NCI-H1436 treated with DMSO at 0.1 percent for 48 hours (cell line): ENCODE measurements at places on chromosomes 11 and 22.

GRCh38 chr11:23423104-23423503, 562.8 kb upstream of the CCDC179 start:
- no peak for DNase-seq

DNA sequence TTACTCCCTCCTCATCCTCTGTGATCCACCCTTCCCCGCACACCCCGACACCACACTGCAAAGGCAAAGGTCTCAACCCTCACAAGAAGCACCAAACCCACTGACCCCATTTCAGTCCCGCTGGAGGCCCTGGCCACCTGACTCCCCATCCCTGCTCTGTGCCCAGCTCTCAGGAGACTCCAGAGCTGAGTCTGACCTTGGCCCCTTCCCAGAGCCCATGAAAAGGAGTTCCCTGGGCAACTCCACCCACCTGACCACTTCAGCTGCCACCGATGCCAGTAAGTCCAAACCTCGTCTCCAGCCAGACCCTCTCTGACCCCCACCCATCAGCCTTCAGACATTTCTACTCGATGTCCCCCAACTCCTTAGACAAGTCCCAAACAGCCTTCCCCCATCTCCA, 45.5 kb downstream of the ARRB1 start:
- no peak for DNase-seq

- DNase-seq = no peak
These were observed 34.9 kb upstream of the OR10G7 start for GRCh38 chr11:124075841-124076651.

GRCh38 chr22:20748082-20748481, 25.8 kb upstream of the SERPIND1 start:
- no peak for DNase-seq

DNA sequence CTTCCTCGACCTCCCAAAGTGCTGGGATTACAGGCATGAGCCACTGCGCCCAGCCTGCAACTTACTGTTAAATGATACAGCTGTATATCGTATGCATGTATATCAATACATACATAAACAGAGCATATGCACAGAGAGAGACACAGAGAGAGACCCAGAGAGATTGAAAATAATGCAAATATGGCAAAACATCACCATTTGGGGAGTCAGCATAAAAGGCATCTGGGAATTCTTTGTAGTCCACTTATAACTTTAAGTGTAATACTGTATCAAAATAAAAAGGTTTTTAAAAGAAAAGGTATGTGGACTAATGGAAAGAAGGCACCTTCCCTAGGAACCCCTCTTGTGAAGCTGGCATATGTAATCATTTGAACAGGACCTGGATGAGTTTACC, 21.8 kb downstream of the ALX4 start:
- no peak for DNase-seq
